ENCODE measurements at places on chromosomes 16 and 17. TPM values are rescaled to one million over a fixed set of nuclear protein-coding genes. Genes with fewer than 3 reads are reported as not detected.

DNA sequence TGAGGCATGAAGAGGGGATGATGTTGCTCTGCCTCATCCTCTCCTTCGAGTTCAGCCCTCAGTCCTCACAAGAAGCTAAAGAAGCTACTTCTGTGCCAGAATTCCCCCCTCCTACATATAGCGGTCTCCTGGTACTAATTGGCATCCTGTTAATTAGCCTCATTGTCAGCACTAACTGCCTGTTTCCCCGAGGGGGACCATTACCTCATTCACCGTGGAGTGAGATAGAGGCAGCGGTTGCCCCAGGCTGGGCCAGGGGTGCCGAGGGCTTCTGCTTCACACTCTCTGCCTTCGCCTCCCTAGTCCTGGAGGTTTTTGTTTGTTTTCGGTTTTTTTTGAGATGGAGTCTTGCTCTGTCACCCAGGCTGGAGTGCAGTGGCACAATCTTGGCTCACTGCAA is 5.7 kb upstream of the MINK1 start:
- H3K27ac ChIP-seq = no peak overlapping the region
- no peak for DNase-seq
- H3K36me3 ChIP-seq = no peaks in the 10 kb centered on the region
- no peaks in the 10 kb centered on the region for H3K4me1 ChIP-seq

DNA sequence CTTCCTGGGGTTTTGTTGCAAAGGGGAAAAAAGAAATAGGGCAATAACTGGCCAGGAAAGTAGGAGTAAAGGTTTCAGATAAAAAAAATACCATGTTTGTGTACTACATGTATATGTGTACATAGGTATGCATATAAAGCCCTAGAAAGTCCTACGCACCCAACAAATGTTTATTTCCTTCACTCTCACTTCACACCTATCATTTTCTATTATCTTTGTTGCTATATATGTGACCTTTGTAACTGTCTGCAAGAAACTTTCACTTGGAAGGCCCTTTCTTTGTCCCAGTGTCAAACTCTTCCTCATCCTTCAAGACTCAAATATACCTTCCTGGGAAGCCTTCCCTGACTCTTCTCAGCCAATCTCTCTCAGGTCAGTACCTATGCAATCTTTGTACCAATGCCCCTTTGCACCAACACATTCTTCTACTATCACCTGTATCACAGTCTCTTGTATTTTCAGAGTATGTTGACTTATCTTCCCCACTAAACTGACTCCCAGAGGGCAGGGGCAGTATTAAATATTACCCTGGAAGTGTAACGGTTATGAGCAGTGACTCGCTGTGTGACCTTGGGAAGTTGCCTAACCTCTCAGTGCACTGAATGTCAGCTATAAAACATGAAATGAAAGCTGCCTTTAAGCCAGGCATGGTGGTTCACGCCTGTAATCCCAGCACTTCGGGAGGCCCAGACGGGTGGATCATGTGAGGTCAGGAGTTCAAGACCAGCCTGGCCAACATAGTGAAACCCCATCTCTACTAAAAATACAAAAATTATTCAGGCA is 6.5 kb downstream of the XPO6 start:
- DNase-seq = no peak
- peaks cover 6% of the 10 kb centered on the region for H3K36me3 ChIP-seq
- no peak overlapping the region for H3K4me3 ChIP-seq
- no peak overlapping the region for H3K27ac ChIP-seq
- no peaks in the 10 kb centered on the region for H3K4me1 ChIP-seq

DNA sequence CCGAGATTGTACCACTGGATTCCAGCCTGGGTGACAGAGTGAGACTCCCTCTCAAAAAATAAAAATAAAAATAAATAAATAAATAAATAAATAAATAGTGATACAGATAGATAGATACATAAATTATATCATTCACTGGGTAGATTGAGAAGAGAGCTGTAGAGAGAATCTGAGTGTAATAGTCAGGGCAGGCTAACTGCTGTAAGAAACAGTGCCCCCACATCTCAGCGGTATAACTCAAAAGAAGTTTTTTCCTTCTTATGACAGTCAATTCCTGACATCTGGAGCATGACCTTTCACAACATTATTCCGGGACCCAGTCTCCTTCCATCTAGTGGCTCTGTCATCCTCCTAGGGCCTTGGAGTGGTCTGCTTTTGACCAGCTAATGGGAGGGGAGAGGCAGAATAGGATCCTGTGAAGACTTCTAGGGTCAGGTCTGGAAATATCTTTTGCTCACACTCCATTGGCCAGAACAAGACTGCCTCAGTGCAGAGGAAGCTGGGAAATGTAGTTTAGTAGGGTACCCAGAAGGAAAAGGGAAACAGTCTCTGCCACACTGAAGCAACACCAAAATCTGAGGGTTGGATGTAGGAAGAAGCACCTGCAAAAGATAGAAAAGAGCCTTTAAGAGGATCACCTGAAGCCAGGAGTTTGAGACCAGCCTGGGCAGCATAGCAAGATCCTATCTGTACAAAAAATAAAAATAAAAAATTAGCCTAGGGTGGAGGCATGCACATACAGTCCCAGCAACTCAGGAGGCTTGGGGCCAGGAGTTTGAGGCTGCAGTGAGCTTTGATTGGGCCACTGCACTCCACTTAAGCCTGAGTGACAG is 3.0 kb upstream of the QPRT start:
- H3K36me3 ChIP-seq = no peaks in the 10 kb centered on the region
- no peak overlapping the region for H3K27ac ChIP-seq
- no peak overlapping the region for H3K4me3 ChIP-seq
- DNase-seq = no peak
- no peaks in the 10 kb centered on the region for H3K4me1 ChIP-seq
- H3K27me3 ChIP-seq = no peaks in the 10 kb centered on the region

GRCh38 chr17:70405492-70406220 is 236.3 kb downstream of the KCNJ2 start:
- no peaks in the 10 kb centered on the region for H3K27me3 ChIP-seq
- H3K36me3 ChIP-seq = no peaks in the 10 kb centered on the region
- no peak for DNase-seq
- H3K4me1 ChIP-seq = no peaks in the 10 kb centered on the region
- no peak overlapping the region for H3K27ac ChIP-seq

CCL16 gene
- total RNA-seq = 52.6 TPM

SLFN13 gene
- 2.9 TPM for total RNA-seq
